Testis (tissue), 5 donors: ENCODE measurements at places on chromosomes 11 and 22. TPM values are rescaled to one million over a fixed set of nuclear protein-coding genes. Genes with fewer than 3 reads are reported as not detected.

GRCh38 chr11:8261291-8261690, 2.4 kb downstream of the LMO1 start:
- DNase-seq = no peak
- H3K4me3 ChIP-seq = no peak overlapping the region
- H3K36me3 ChIP-seq = no peaks in the 10 kb centered on the region
- no peaks in the 10 kb centered on the region for H3K27me3 ChIP-seq
- no peaks in the 10 kb centered on the region for H3K4me1 ChIP-seq

DNA sequence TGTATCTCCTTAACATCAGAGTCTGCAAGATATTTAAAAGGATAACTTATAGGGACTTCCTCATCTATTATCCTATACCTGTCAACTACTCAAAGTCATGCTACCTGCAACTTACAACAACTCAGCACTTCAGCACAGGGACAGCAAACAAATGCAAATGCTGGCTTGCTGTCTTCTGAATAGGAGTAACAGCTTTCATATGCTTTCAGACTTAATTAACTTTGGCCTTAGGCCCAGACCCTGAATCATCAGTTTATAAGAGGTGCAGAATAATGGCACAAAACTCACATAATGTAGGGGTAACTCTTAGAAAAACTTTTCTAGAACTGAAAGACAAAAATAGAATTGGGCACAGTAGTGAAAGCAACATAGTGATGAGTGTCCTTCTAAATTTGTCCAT, 953.4 kb downstream of the DLG2 start:
- no peaks in the 10 kb centered on the region for H3K4me1 ChIP-seq
- no peak for DNase-seq
- H3K27ac ChIP-seq = no peak overlapping the region
- H3K4me3 ChIP-seq = no peak overlapping the region
- H3K36me3 ChIP-seq = no peaks in the 10 kb centered on the region

DNA sequence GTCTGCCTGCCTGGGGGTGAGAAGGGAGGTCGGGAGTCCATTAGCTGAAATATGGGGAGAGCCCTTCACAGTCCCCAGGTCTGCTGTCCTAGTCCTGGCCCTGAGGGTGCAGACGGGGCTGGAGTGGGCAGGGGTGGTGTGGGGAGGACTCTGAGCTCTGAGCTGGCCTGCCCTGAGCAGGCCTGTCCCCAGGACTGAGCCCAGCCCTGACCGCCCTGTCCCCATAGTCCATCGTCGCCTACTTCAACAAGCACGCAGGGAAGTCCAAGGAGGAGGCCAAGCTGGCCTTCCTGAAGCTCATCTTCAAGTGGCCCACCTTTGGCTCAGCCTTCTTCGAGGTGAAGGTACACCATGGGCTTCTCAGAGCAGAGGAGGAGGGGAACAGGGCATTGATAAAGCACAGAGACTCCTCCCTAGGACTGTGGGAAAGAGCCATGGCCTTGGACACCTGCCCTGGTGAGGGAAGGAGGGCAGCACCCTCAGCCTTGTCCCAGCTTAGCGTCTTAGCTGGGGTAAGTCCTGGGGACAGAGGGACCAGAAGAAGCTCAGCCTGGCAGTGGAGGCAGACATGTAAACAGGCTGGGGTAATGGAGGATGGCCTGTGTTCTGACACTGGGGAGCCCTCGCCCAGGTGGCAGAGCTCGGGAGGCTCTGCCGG, 83.7 kb downstream of the MYO7A start:
- no peak overlapping the region for H3K4me3 ChIP-seq
- no peak for DNase-seq
- no peak overlapping the region for H3K27ac ChIP-seq
- H3K36me3 ChIP-seq = no peaks in the 10 kb centered on the region
- H3K27me3 ChIP-seq = no peaks in the 10 kb centered on the region

- peaks cover 4% of the 10 kb centered on the region for H3K4me1 ChIP-seq
- H3K36me3 ChIP-seq = no peaks in the 10 kb centered on the region
- DNase-seq = no peak
Measured at GRCh38 chr22:20271114-20271994, 3.2 kb upstream of the RTN4R start.

GRCh38 chr11:105224482-105225253, 85.1 kb upstream of the CARD18 start:
- H3K36me3 ChIP-seq = no peaks in the 10 kb centered on the region
- H3K27me3 ChIP-seq = no peaks in the 10 kb centered on the region
- no peak overlapping the region for H3K4me3 ChIP-seq
- no peak for DNase-seq

DNA sequence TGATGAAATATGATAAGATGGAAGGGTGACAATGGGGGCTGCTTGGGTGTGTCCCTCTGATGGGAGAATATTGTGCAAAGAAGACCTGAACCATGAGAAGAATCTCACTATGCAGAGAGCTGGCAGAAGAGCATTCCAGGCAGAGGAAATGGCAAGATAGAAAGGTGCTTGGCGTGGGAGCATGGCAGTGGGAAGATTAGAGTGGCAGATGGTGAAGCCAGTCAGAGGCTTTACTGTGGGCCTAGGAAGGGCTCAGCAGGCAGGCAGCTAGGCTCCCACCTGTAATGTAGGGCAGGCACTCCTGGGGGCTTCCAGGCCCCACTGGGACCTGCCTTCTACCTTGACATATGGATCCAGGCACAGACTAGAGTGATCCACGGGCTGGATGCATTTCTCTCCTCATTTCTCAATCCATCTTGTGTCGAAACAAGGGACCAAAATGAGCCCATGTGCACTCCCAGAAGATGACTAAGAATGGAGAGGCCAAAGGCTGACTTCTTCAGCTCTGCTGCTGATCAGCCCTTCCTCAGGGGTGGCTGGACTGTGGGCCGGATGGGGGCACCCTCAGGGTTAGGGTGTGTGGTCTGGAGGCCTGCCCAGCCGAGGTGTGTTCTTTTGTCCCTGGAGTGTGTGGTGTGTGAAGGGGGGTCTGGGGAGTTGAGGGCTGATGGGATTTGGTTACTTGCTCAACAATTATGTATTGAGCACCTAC, 88.3 kb downstream of the TSPAN18 start:
- DNase-seq = no peak
- H3K36me3 ChIP-seq = no peaks in the 10 kb centered on the region
- no peak overlapping the region for H3K27ac ChIP-seq
- H3K4me3 ChIP-seq = no peak overlapping the region
- peaks cover 12% of the 10 kb centered on the region for H3K4me1 ChIP-seq
- H3K27me3 ChIP-seq = no peaks in the 10 kb centered on the region

GRCh38 chr11:11478687-11479086, 125.6 kb upstream of the CSNK2A3 start:
- no peak overlapping the region for H3K27ac ChIP-seq
- H3K27me3 ChIP-seq = no peaks in the 10 kb centered on the region
- peaks cover 6% of the 10 kb centered on the region for H3K4me1 ChIP-seq
- DNase-seq = no peak
- H3K36me3 ChIP-seq = no peaks in the 10 kb centered on the region
- H3K4me3 ChIP-seq = no peak overlapping the region

DNA sequence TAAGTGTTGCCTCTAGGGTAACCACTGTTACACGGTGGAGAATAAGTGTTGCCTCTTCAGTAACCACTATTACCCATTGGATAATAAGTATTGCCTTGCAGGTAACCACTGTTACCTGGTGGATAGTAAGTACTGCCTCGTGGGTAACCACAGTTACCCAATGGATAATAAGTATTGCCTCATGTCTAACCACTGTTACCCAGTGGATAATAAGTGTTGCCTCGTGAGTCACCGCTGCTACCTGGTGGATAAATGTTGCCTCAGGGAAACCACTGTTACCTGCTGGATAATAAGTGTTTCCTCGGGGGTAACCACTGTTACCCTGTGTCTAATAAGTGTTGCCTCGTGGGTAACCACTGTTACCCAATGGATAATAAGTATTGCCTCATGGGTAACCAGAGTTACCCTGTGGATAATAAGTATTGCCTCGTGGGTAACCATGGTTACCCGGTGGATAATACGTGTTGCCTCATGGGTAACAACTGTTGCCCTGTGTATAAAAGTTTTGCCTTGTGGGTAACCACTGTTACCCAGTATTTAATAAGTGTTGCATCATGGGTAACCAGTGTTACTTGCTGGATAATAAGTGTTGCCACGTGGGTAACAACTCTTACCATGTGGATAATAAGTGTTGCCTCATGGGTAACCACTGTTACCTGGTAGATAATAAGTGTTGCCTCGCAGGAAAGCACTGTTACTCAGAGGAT, 12.3 kb upstream of the NXPE4 start:
- no peaks in the 10 kb centered on the region for H3K36me3 ChIP-seq
- no peak overlapping the region for H3K27ac ChIP-seq
- H3K27me3 ChIP-seq = no peaks in the 10 kb centered on the region
- DNase-seq = no peak
- H3K4me3 ChIP-seq = no peak overlapping the region
- H3K4me1 ChIP-seq = no peaks in the 10 kb centered on the region

DNA sequence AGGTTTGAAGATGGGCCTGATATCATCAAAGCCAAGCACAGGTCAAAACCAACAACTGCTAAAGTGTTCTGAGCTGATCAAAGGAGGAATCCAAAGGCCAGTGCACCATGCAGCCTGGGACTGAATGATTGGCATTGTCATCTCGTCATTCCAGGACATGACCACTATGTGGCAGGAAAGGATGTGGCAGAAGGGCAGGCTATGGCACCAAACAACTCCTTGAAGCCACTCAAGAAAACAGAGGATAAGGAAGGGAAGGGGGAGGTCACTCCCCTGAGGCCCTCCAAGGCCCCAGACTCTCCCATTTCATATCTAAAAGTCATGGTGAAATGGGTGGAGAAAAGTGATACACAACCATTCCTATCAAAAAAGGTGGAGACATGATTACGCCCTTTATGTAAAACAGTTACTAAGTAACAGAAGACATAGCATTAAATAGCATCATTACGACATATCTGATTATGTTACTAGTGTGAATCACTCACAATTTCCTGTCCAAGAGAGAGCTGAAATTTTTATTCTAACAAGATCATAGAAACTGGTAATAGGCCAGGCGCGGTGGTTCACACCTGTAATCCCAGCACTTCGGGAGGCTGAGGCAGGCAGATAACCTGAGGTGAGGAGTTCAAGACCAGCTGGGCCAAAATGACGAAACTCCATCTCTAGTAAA, 49.3 kb downstream of the AHNAK start:
- H3K27ac ChIP-seq = no peak overlapping the region
- DNase-seq = peak; percentile 70
- no peak overlapping the region for H3K4me3 ChIP-seq
- H3K4me1 ChIP-seq = no peaks in the 10 kb centered on the region
- no peaks in the 10 kb centered on the region for H3K27me3 ChIP-seq

Gene RIBC2
- 20.3 TPM for total RNA-seq
